ENCODE measurements at places on chromosomes 7 and 10.
A peak's percentile ranks its signal among the peaks of the same experiment; 100 is the strongest.

DNA sequence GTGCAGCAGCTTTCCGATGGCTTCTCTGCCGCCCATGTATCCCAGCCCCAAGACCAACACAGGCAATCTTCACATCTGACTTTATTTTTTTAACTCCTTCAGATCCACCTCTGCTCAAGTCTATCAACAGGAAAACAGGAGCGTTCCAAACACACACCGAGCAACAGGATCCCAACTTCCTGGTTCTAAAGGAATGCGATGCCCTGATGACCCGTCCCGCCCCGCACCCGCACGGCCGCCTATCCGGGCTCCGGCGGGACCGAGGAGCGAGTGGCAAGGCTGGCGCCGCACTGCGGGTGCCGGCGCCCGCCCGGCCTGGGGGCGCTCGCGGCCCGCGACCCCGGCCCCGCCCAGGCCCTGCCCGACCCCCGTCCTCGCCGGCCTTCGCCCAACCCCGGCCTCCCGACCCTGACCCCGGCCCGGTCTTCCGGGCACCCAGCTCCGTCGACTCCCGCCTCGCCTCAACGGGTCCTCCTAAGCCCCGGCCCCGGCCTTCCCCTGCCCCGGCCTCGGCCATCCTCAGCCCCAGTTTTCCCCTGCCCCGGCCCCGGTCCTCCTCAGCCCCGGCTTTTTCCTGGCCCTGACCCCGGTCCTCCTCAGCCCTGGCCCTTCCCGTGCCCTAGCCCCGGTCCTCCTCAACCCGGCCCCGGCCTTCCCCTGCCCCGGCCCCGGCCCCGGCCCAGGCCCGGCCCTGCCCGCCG, 730 bp downstream of the LARP4B start:
- peak; percentile 24 for DNase-seq

DNA sequence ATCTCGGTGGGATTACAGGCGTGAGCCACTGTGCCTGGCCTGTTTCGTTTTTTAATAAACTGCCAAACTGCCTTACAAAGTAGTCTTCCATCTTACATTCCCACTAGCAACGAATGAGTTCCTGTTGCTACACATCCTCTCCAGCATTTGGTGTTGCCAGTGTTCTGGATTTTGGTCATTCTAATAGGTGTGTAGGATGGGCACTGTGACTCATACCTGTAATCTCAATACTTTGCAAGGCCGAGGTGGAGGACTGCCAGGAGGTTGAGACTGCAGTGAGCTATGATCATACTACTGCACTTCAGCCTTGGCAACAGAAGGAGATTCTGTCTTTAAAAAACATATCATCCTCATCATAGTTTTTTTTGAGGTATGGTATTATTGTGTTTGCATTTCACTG, 21.4 kb upstream of the RSBN1L start:
- peak; percentile 45 for DNase-seq

DNA sequence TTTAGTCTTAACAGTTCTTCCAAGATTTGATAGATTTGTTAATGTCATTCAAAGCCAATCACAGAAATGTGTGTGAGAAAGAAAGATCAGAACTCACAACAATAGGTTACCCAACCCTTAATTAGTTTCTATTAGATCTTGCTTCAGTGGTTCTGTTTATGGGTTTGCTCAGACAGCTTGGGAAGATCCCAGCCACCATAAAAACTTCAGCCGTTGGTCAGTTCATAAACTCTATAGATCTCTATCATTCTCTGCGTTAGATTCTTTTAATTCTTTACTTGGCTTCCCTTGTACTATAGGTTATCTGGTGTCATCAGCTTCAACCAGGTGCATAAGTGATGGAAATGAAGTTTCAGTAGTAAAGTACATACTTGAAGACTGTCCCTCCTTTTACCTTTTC, 54.4 kb downstream of the ZNF277 start:
- DNase-seq, result no peak

GRCh38 chr7:48621076-48621475, 303.3 kb upstream of the CDC14C start:
- no peak for DNase-seq

GRCh38 chr7:33215992-33216391, 86.6 kb downstream of the BBS9 start:
- DNase-seq, result no peak

DNA sequence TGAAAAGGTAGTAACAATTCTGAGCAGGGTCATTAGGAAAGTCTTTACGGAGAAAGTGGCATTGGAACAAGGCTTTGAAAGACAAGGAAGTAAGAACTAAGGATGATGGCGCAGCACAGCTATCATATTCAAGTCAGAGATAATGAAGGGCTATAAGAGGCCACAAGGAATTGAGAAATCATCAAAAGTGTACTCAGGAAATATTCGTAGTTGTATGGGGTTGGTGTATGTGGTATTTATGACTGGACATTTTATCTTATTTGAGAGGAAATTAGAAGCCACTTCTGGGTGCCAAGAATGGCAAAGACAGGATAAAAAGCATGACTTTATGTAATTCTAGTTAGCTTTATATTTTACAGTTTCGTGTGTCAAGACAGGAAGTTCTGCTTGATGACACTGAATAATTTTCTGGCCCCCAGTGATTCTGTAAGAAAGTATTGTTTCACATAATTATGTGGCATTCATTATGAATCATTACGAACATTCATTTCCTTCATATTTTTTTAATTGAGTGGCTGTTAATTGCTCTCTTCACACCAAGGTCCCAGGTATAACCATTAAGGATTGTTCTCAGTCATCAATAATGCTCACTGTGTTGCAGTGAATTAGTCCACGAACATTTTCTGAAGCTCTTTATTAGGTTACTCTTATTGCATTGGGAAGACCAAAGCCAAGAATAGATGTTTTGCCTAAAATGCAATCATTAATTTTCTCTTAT, 244.3 kb downstream of the PHF14 start:
- DNase-seq, result no peak

- peak; percentile 65 for DNase-seq
Measured at GRCh38 chr7:101172854-101173751, 7.0 kb downstream of the NAT16 start.
